ENCODE measurements at places on chromosomes 5 and 9.
A peak's percentile ranks its signal among the peaks of the same experiment; 100 is the strongest.

GRCh38 chr5:77925503-77925902, 149.4 kb upstream of the TBCA start:
- no peak for DNase-seq

DNA sequence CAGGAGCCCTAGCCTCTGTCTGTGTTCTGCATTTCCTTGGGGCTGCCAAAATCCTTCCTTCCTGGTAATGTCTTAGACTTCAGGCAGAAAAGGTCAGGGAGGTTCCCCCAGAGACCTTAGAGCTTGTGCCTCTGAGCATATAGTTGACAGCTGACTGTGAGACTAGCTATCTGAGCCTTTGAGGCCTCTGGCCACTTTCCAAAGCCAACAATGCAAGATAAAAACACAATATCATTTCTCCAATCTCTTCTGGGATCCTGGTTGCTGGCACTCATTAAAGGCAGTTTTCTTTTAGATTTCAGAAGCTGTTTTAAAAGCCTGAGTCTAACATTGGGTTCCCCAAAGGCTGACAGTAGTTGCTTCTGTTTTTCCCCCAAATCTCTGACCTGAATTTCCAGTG, 13.2 kb upstream of the GLRA1 start:
- DNase-seq, result no peak

DNA sequence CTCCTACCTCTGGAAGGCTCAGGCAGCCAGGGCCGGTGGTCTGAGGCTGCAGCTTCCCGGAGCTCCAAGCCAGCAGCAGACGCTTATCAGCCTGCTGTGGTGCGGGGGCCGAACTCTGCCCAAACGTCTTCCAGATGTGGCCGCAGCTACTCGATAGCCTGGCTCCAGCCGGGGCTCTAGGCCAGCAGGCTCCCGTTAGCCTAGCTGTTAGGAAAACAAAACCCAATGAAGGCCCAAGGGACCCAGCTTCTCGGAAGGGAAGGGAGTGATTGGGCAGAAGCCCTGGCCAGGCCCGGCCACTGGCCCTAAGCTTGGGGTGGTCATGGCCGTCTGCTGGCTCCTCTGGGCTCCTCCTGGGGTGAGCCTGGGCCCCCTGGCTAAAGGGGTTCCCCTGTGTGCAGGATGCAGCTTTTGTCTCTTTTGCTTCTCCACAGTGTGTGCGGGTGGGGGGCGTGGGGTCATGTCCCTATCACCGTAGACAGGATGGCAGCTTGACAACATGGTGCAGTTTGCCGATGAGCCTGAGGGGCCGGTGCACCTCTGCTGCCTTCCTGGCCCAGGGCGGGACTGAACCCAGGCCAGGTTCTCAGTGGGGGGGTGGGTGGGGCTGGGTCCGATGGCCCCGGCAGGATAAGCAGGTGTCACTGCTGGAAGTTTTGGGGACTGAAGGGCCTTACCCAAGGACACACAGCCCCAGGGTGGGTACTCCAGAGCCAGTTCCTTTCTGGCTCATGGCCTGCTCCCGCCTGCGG, 18.7 kb downstream of the MYMK start:
- no peak for DNase-seq

- no peak for DNase-seq
Observed at GRCh38 chr5:174307031-174307408, 261.5 kb downstream of the NSG2 start.

DNA sequence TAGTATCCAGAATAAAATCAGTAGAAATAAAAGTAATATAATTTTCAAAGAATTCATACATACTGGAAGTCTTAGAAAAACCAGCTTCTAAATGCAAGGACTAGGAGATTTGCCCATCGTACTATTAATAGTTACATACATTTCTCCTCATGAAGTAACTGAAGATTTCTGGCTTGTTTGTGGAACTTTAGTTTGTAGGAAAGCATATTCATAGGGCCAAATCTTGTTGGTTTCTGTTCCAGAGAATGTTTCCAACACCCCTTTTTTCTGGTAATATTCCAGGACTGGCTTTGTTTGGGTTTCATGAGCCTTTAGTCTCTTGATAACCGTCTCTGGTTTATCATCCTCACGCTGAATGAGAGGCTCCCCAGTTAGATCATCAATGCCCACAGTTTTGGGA, 66.3 kb upstream of the TJP2 start:
- no peak for DNase-seq

- DNase-seq, result no peak
Observed at GRCh38 chr5:27158775-27159174, 120.4 kb upstream of the CDH9 start.

GRCh38 chr5:179823937-179824744, 3.4 kb downstream of the SQSTM1 start:
- no peak for DNase-seq

DNA sequence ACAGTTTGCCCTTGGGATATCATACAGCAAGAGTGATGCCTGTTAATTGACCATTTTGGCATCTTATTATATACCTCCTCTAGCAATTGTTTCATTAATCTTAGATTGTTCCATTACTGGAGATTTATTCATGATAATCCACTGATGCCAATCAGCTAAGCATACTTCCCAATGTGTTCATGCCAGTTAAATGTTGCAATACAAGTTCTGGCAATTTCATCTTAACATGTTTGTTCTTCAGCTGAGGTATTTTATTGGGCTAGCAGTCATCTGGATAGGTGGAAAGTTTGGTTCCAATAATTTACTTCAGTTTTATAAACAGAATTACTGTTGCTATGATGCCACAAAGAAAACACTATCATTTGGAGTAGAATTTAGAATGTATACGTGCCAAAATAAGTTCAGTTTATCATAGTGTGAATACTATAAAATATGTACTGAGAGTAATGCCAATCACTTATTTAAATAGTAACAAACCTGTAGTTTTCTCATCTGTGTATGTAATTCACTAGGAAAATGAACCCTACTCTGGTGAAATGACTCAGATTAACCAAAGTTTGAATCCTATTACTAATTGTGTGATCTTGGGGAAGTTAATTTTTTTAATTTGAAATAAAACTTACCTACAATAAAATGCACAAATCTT, 27.9 kb upstream of the IL31RA start:
- DNase-seq, result no peak

GRCh38 chr9:36141288-36141687, 4.8 kb downstream of the GLIPR2 start:
- DNase-seq, result no peak

GRCh38 chr9:4689021-4689420, 9.7 kb downstream of the CDC37L1 start:
- DNase-seq, result no peak

DNA sequence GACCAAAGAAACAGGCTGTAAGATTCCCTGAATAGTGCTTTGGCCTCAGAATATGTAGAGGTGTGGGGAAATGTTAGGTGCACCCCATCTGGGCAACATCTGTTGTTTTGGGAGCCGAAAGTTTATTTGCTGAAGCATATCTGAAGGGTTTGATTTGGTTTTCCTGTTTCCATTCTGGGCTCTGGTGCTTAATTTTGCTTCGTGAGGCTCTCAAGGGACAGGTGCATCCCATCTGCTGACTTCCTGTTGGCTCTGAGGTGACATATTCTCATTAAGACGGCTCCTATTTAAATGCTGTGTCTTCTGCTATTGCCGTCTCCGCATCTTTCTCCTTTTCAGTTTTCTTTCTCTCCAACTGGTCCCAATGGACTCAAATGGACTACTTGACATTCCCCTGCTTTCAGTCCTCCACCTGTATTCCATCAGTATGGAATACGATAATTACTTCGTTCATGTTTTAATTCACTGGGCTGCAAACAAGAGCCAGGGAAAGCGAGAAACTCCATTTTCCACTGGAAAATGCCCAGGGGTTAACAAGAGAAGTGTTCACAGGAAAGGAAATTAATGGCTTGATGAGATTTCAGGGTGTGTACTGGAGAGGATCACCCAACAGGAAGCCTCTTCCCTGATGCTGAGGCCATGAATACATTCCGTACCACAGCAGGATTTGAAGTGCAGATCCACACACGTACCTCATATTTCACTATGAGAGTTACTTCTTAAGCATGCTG, 104.0 kb downstream of the MTX3 start:
- no peak for DNase-seq

GRCh38 chr5:625516-625915, 13.4 kb downstream of the CEP72 start:
- no peak for DNase-seq

DNA sequence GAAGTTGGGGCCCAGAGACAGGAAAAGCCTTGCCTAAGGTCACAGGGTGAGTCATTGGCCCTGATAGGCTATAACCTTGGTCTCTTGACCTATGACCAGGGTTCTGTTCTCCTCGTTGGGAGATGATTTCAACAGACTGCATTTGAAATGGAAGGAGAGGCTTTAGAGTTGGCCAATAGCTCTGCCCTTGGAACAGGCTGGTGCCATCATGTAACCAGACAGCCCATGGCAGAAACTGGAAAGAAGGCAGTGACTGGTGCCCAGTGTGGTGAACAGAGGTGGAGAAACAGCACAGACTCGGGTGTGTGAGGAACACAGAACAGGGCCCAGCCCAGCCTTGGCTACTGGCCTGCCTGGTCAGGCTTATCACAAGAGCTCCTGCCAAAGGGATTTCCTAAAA, 109.8 kb upstream of the SLC25A48 start:
- DNase-seq, result no peak

DNA sequence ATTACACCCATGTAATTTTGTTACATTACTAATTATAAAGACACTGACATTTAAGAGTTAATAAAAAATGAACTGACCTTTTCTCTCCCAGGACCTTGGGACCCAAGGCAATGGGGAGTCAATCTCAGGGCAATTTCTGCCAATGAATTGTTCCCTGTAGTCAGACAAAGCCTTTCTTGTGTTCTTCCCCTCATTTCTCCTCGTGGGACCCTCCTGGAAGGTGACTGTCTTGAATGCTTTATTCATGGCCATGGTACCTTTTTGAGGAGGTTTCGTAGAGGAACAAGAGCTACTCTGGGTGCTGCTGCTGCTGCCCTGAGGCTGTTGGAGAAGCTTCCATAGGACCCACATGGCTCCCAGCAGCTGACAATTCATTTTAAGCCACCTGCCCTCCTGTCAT, 190.3 kb downstream of the SNX18 start:
- DNase-seq, result no peak

DNA sequence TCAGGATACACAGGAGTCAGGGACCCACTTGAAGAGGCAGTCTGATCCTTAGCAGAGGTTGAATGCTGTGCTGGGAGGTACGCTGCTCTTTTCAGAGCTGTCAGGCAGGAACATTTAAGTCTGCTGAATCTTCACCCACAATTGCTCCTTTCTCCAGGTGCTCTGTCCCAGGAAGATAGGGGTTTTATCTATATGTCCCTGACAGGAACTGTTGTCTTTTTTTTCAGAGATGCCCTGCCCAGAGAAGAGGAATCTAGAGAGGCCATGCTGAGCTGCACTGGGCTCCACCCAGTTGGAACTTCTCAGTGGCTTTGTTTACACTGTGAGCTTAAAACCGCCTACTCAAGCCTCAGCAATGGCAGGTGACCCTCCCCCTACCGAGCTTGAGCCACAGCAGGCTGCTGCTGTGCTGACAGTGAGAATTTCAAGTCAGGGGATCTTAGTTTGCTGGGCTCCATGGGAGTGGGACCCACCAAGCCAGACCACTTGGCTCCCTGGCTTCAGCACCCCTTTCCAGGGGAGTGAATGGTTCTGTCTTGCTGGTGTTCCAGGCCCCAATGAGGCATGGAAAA, 169.0 kb downstream of the FBXL17 start:
- no peak for DNase-seq

- DNase-seq, result no peak
Observed at GRCh38 chr5:92002721-92003274, 619.7 kb upstream of the ARRDC3 start.

- peak; percentile 13 for DNase-seq
Observed at GRCh38 chr9:128683340-128684064, 5.5 kb upstream of the SET start.

GRCh38 chr9:114777821-114778609, 27.8 kb downstream of the TNFSF15 start:
- DNase-seq, result no peak

DNA sequence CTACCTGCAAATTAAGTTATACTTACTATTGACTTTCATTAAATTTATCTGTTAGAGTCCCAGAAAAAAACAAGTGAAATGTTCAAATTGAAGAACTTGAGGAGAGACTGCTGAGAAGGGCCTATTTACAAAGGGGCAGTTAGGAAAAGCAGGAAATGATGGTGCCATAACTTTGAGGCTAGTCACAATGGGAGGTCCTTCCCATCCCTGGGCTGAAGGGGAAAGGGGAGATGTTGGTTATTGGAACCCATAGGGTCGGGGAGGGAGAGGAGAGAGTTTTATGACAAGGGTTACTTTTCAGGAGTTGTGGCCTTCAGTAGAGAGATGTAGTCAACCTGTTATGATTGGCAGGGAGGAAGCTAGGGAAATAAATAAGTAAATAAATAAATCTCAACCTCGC, 169.1 kb downstream of the DMRT2 start:
- no peak for DNase-seq

GRCh38 chr5:24225051-24225450, 419.7 kb downstream of the CDH10 start:
- DNase-seq, result no peak

GRCh38 chr5:132751444-132751843, 4.2 kb downstream of the CCNI2 start:
- DNase-seq, result no peak

DNA sequence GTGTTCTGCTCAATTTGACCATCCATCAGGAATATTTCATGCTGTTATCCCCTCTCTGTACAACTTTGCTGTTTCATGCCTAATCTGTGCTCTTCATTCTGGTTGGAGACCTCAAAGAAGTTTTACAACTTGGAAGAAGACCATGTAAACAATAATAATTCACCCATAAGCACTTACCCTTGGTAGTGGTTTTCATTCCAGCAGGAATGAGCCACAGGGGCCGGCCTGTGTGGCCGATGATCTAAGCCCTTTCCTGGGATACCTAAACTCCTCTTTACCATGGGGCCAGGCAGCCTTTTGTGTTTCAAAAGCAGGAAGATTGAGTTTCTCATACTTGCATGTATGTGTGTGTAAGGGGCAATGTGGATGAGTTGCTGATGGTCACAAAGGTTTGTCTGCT, 165.0 kb downstream of the FGF1 start:
- DNase-seq, result no peak

DNA sequence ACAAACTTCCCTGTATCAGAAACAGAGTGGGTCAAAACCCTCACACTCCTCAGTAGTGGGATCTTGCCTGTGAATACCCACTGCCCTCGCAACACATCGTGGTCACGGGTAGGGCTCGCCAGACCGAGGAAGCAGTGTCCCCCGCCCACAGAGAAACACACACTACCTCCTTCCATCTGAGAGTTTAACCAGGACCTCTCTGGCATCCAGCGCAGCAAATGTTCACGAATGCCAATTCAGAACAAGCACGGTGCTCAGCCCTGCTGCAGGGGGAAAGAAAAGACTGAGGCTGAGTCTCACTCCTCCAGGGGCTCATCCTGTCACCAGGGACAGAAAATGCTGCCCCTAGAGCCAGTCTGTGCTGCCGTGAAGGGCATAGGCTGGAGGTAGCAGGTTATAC, 42.5 kb upstream of the SYNPO start:
- DNase-seq, result no peak

- no peak for DNase-seq
Observed at GRCh38 chr5:149792540-149793255, 62.6 kb downstream of the PPARGC1B start.

- DNase-seq, result no peak
Observed at GRCh38 chr5:39702928-39703327, 278.1 kb upstream of the DAB2 start.
